ENCODE measurements at places on chromosomes 5 and 9. TPM values are rescaled to one million over a fixed set of nuclear protein-coding genes. Genes with fewer than 3 reads are reported as not detected.

GRCh38 chr9:82080265-82080664, 91.7 kb downstream of the SPATA31D1 start:
- no peak for DNase-seq

GRCh38 chr9:82894548-82894947, 168.4 kb downstream of the RASEF start:
- DNase-seq: peak; percentile 10

DNA sequence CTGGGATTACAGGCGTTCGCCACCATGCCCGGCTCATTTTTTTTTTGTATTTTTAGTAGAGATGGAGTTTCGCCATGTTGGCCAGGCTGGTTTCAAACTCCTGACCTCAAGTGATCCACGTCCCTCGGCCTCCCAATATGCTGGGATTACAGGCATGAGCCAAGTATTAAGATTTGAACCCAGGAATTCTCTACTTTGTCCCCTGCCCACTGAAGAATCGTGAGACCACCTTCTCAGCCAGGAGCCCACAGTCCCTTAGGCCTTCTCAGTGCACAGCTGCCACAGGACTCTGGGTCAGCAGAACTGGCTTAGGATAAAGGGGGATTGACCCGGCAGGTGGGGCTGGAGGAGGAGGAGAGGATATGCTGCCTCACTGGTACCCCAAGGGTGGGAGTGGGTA, 13.4 kb downstream of the OLFML2A start:
- DNase-seq: no peak

DNA sequence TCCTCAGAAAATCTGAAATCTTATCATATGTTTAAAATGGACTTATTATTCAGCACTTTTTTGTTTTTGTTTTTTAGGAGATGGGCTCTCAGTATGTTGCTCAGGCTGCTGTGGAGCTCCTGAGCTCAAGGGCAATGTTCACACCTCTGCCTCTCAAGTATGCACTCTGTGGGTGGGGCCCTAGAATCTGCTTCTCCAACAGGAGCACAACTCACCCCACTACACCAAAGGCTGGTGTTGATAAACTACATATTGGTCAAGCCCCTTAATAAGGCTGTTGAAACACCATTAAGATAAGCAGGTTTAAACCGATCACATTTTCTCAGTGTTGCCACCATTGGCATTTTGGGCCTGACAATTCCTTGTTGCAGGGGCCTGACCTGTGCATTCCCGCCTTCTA, 131.6 kb downstream of the FANCC start:
- DNase-seq: no peak

DNA sequence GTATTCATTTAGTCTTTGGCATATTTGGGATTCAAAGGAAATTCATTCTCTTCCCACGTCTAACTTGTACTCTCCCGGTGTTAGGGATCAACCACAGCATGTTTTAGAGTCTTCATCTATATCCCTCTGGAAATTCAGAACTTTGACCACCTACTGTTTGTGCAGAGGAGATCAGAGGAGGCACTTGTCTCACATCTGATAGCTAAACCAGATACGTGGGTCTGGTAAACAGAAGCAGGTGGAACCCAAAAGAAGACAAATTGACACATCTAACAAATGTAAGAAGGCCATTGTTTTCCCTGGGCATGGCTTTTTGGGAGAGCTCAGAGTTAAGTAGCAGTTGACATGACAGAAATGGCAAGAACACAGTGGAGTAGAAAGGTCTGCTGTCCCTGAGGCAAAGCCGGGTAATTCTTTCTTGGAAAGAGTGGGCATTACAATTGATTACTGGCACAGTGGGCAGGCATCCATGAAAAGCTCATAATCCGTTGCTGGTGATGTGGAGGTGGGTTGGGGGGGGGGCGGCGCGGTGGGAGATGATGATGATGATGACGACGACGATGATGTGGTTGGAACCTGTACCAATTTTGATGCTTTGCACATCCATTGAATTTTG, 27.5 kb downstream of the PIP5K1B start:
- no peak for DNase-seq

DNA sequence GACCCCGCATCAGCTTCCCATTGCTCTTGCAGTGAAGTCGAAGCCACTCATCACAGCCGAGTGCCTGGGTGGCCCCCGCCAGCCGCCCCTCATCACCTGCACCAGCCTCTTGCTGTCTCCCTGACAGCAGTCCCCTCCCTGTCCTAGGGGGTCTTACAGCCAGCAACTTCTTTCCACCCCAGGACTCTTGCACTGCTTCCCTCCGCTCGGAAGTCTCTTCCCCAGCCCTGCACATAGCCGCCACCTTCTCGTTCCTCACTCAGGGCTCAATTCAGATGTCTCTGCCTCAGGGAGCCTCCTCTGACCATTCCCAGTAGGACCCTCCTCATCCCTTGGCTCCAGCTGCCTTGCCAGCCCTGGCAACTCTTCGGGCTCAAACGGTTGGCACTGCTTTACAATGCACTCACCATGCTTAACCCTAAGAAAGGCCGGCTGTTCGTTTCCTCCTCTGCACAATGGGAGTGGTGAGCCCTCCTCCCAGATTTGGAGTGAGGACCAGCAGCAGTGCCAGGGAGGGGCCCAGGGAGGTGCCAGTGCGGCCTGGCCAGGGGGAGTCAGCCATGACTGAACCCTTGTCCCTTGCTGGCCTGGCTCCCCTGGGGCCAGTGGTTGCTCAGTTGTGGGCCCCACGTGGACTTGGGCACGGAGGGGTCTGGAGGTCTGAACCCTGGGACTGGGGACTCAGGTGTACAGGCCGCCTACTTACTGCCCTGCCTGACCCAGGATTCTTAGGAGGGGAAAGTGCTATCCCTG, 6.1 kb downstream of the TCF7 start:
- DNase-seq: no peak

DNA sequence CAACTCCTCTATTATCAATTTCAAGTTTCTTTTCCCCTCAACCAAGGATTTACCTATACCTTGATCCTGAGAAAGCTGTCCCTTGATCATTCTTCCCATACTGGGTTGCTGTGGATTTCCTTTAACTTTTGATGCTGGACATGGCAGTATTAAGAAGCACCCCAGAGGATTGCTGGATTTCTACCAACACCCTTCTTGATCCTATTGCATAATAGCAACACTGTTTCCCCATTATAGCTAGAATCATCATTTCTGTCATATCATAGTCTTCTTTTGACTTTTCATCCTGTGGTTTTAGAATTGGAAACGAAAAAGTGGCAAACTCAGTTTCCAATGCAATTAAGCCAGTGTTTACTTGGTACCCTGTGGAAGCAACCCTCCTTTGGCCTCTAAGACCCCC, 154.9 kb downstream of the ARRDC3 start:
- DNase-seq: no peak

DNA sequence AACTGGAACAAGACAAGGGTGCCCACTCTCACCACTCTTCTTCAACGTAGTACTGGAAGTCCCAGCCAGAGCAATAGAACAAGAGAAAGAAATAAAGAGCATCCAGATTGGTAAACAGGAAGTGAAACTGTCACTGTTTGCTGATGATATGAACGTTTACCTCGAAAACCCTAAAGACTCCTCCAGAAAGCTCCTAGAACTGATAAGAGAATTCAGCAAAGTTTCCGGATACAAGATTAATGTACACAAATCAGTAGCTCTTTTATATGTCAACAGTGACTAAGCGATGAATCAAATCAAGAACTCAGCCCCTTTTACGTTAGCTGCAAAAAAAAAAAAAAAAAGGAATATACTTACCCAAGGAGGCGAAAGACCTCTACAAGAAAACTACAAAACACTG, 306.6 kb downstream of the PLK2 start:
- no peak for DNase-seq

DNA sequence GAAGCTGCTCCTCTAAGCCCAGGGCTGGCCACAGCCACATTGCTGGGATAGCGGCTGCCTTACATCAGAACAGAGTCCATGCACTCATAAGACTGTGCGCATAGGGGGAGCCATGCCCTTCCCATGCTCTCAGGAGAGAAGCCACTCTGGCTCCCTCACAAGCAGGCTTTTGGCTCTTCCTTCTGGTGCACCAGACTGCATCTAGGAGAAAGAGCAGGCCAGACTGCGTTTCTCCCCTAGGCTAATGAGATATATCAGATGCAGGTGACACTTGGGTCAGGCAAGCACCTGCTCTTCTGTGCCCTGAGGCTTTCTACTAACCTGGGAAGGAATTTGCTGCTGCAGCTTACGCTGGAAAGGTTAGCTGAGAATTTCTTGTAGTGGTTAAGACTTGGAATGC, 43.2 kb upstream of the BRINP1 start:
- no peak for DNase-seq

DNA sequence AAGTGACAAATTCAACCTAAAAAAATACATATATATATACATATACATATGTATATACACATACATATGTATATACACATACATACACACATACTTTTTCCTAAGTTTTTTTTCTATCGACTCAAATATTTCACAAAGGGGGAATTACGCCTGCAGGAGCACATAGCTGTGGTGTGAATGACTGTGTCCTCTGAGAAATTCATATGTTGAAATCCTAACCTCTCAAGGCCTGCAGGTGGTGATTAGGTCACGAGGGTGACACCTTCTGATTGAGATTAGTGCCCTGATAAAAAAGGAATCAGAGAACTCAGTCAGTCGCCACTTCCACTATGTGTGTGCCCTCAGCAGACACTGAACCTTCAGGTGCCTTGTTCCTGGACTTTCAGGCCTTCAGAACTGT, 248.7 kb downstream of the SEMA5A start:
- DNase-seq: no peak

GRCh38 chr9:120872791-120873502, 4.0 kb downstream of the PHF19 start:
- no peak for DNase-seq

GRCh38 chr5:144370273-144370672, 199.6 kb downstream of the KCTD16 start:
- no peak for DNase-seq

DNA sequence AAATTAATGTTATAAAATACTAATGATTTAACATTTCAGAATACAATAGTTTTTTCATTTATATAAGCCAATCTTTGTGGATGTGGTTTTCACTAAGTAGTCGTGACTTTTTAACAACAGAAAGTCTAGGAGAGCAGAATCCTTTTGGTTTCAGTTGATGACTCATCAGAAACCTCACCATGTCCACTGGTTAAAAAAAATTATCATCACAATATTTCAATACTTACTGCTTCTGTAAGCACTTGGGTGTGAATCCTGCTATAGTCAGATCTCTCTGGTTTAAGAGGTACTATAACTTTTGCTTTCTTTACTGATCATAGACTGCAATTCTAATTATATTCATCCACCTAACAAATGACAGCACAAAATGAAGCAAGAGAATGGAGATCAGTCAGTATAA, 77.2 kb downstream of the MRPS30 start:
- no peak for DNase-seq

- no peak for DNase-seq
Observed at GRCh38 chr9:98767196-98767595, 29.2 kb downstream of the ANKS6 start.

- DNase-seq: no peak
Observed at GRCh38 chr5:27048510-27048909, 10.1 kb upstream of the CDH9 start.

- DNase-seq: peak; percentile 65
Observed at GRCh38 chr9:32589083-32589723, 16.2 kb upstream of the NDUFB6 start.

GRCh38 chr5:104062621-104063377, 500.2 kb upstream of the NUDT12 start:
- DNase-seq: no peak

DNA sequence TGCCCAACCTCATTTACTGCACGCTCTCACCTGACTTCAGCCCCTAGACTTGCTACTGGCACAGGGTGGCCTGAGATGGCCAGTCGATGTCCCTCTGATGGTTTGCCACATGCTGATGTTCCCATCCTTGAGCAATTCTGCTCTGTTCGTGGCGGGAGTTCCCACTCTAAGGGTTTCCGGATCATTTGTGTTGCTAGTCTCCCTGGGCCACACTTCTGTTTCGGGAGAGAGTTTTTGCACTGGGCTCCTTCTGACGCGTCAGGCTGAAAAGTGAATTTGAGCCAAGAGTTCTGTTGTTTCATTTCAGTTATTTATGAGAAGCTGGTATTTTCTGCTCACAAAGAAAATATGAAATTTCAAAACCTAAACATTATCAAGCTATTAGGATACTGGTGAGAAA, 597.7 kb downstream of the BNC2 start:
- DNase-seq: peak; percentile 29

GRCh38 chr5:77832938-77833337, 56.8 kb upstream of the TBCA start:
- no peak for DNase-seq

Gene HAVCR2
- 32.6 TPM for total RNA-seq

Gene PHF24
- 1.0 TPM for total RNA-seq

Gene FREM1
- total RNA-seq: 21.8 TPM

Gene PCSK1
- 2.2 TPM for total RNA-seq

Gene LHX3
- not detected for total RNA-seq

Gene RPL7A
- total RNA-seq: 1,708 TPM

Gene TAF11L5
- total RNA-seq: not detected
